NCI-H1694 treated with DMSO at 0.1 percent for 48 hours (cell line): ENCODE measurements at places on chromosomes 16 and 17.

GRCh38 chr16:58582971-58583765, 46.5 kb downstream of the CNOT1 start:
- DNase-seq = no peak

DNA sequence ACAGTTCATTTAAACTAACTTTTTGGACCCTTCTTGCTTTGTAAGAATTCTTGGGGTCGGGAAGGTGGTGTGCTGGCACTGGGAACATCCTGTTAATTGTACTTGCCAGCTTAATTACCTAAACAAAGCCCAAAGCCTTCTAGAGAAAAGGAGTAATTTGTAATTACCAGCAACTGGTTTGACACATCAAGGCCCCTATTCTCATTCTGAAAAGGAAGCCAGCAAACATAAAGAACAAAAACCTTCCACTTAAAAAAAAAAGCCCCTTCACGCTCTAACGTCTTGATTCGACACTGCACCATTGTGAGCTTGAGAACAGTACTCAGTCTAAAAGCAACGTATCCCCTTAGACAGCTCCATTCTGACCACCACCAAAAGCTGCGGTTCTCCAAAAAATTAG, 74.7 kb upstream of the RPH3AL start:
- no peak for DNase-seq

GRCh38 chr16:68590201-68590994, 51.3 kb downstream of the ZFP90 start:
- DNase-seq = no peak

DNA sequence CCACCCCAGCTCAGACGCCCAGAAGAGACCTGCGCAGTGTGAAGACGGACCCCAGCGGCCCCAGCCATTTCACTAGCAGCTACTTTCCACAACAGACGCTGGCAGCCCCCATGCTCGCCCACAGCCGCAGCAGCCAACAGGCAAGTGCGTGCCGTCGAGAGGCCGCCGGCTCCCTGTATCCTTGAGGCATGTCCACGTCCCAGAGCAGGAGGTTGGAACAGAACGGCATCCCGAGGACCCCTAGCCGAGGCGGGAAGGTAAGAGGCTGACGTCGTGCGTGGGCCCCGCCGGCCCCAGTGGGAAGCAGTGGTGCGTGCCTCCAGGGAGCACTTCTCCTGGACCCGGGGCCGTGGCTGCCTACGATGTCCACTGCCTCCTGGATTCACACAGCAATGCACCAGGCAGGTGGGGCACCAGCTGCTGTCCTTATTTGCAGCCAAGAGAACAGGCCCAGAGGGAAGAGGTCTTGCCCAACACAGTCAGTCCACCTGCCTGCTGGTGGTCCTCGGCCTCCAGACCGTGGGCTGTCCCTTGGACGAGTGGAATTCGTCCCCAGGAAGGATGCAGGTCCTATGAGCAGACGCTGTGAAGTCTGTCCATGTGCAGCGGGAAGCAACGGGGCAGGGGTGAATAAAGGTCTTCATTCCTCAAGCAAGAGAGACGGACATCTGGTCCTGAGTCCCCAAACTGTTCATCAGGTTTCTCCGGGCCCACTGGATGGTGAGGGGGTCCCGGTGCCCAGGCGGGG, 38.5 kb downstream of the SLC7A5 start:
- DNase-seq = no peak

GRCh38 chr17:72931163-72931562, 161.3 kb downstream of the SLC39A11 start:
- DNase-seq = no peak

GRCh38 chr16:50331570-50331969, 37.2 kb downstream of the BRD7 start:
- no peak for DNase-seq

- no peak for DNase-seq
Measured at GRCh38 chr16:80407265-80407987, 133.4 kb upstream of the DYNLRB2 start.

- no peak for DNase-seq
Measured at GRCh38 chr16:56780646-56781045, 50.7 kb downstream of the NUP93 start.

- DNase-seq = no peak
Measured at GRCh38 chr16:2143878-2144485, 4.4 kb upstream of the RAB26 start.

DNA sequence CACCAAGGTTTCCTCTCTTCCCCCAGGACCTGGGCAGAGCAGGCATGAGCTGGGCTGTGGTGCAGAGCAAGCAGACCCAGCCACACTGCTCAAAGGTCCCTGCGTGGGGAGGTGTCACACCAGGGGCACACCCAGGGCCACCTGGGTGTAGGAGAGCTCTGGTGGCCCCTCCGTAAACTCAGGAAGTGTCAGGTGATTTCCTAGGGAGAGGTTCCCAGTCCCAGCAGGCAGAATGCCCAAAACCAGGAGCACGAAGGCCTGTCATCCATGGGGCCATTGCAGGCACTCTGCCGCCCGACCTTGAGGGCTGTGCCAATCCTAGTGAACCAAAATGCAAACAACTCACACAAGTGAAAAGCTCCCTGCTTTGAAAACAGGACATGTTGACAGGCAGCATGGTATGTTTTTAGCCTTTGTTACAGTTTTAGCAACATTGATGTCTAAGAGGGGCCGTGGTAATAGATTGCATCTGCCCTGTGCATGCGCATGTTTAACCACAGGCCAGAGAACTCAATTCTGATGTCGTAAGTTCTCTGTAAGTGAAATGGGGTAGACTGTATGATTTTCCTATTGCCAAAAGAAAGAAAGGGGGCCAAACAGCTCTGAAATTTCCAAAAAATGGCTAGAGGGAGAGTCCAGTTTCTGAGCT, 21.3 kb downstream of the CIBAR2 start:
- DNase-seq = no peak

GRCh38 chr17:17525956-17526355, 29.8 kb upstream of the RASD1 start:
- no peak for DNase-seq

- no peak for DNase-seq
Measured at GRCh38 chr17:49766918-49767530, 3.1 kb upstream of the FAM117A start.

- no peak for DNase-seq
Measured at GRCh38 chr16:77899416-77899815, 111.1 kb downstream of the VAT1L start.

DNA sequence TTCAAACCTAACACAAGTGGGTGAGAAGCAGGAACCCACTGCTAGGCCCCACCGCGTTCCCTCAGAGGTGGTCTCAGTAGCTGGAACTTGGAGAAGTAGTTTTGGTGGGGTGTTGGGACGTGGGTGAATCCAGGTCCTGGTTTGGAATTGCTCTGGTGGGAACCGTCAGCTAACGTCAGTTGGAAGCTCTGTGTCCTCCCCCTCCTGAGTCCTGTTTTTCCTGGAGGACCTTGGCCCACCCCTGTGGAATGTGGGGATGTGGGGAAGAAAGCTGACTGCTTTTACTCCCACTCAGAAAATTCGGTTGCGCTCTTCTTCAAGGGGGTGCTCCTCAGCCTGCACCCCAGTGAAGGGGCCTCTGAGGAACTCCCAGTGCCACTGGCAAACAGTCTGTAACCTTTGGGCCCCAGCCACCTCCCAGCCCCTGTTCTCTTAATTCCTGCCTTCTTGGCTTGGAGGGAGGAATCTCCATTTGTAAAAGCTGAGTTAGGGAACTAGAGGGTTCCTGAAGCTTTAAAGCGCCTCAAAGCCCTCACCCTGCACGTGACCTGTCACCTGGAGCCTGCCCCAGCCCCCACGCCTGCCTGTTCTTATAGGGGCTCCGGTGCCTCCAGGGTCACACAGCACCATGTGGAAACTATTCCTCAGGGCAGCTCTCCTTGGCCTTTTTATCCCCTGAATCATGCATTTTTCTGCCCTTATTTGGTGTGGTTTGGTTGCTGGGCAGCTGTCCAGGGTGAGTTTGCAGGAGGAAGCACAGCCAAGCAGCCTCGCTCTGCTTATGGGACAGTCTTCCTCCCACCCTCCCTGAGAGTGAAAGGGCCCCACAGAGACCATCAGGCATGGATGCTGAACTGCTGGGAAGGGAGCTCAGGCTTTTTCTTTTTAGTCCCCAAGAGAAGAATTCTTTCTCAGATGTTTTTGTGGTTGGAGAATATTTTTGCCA, 16.2 kb upstream of the NAGLU start:
- no peak for DNase-seq

DNA sequence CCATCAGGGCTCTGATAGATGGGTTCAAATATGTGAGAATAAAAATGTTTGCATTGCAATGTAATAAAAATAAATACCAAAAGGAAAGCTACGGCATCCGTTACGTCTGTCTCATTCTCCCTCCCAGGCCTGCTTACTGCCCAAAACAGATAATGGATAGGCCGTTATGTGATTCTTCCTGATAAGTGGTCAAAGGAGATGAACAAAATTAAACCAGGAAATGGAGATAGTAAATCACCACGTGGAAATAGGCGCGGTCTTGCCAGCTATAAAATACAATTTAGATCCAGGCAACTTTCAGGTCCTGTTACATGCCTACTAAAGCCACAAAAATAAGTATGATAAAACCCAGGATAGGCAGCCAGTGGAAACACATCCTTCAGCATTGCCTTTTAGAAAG, 49.5 kb upstream of the CCL1 start:
- DNase-seq = no peak

DNA sequence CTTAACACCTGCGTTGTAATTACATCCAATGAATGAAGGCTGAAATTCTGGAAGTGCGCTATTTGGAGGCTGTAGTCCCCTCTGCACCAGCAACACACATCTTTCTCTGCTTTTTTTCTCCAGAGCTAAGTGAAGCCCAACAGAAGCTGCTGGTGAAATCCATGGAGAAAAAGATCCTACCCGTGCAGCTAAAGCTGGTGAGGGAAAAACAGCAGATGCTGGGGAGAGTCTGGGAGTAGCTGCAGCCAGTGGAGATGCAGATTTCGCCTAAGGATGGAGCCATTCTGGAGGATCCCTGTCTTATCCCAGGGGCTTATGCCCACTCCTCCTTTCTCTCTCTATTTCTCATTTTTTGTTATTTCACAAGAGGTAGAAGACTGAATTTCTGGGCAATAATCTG, 4.8 kb upstream of the PSMD3 start:
- DNase-seq = no peak

- DNase-seq = no peak
Measured at GRCh38 chr17:5958850-5959249, 111.3 kb upstream of the WSCD1 start.

DNA sequence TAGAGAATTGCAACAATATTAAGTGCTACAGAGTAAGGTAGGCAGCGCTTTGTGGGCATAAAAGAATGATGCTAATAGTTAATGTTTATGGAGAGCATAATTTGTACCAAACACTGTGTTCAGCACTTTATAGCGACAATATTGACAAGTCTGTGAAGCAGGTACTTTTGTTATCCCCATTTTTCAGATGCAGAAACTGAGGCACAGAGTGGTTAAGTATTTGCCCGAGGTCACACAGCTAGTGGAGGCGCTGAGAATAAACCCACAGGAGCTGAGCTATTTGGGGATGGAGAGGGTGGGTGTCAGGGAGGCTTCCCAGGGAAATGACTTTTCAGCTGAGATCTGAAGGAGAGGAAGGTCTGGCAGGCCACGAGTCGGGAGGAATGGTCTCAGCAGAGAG, 39.4 kb downstream of the TMEM186 start:
- DNase-seq = no peak

GRCh38 chr17:75380315-75380714, 25.2 kb downstream of the GRB2 start:
- no peak for DNase-seq

GRCh38 chr16:83952587-83952939, 477 bp upstream of the OSGIN1 start:
- no peak for DNase-seq

- DNase-seq = no peak
Measured at GRCh38 chr17:49370971-49371834, 9.2 kb upstream of the ZNF652 start.

DNA sequence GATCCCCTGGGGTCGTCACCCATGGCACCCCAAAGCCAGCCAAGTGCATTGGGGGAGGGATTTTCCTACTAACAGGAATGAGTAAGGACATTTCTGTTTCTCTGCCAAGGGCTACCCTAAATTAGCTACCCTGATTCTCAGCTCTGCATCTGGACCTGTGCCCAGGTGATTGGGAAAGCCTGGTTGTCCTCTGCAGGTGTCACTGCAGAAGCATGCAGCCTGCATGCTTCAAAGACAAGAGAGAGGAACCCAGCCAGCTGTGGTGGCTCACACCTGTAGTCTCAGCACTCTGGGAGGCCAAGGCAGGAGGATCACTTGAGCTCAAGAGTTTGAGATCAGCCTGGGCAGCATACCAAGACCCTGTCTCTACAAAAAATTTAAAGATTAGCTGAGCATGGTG, 19.6 kb downstream of the BEAN1 start:
- DNase-seq = no peak

GRCh38 chr17:62206550-62206949, 141.5 kb upstream of the MED13 start:
- no peak for DNase-seq

DNA sequence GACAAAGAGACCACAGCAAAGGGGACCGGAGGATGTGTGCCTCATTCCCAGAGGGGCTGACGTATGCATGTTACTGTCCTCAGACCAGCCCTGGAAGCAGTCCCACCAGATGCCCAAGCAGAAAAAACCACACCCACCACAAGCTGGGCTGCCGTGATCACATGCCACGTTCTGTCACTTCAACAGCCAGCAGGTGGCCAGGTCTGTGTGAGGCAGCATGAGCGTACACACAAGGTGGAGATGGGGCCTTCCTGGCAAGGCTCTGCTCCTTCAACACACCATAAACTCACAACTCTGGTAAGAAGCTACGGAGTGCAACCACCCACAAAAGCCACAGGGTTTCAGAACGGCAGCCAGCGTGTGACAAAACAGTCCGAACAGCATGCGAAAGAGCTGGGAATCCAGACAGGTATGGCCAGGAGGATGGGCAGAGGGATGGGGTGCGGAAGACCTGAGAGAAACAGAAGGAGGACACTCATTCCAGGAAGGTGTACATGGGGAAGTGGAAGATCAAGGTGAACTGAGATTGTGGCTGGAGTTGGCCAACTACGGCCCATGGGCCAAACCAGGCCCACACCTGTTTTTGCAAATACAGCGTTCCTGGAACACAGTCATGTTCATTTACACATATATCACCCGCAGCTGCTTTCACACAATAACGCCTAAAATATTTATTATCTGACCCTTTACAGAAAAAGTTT, 27.9 kb downstream of the MBTPS1 start:
- peak; percentile 70 for DNase-seq

DNA sequence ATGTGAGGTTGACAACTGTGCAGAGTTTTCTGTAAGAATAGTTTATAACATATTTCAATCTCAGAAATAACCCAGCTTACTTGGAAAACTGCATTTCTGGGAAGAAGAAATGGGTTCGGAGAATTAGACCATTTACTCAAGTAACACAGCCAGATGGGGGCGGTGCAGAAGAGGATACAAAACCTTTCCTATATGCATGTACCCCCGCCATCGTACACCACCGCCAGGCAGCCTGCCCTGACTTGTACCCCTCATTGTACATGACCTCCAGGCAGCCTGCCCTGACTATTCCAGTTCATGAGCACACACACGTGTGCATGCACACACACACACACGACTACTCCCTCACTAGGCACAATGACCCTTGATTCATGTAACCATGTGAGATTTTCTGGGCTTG, 154.0 kb downstream of the C16orf78 start:
- DNase-seq = peak; percentile 22
